ENCODE measurements at places on chromosomes 2 and 18. TPM values are rescaled to one million over a fixed set of nuclear protein-coding genes. Genes with fewer than 3 reads are reported as not detected.

DLX2 gene
- not detected for total RNA-seq

NDUFS1 gene
- total RNA-seq: 173 TPM

RMDN2 gene
- 3.1 TPM for total RNA-seq

MARCHF4 gene
- 1.5 TPM for total RNA-seq

GCG gene
- total RNA-seq: not detected

APCDD1 gene
- 0.34 TPM for total RNA-seq

DYNC2LI1 gene
- 7.0 TPM for total RNA-seq

POTEJ gene
- 0.47 TPM for total RNA-seq

SLC11A1 gene
- 0.05 TPM for total RNA-seq

HNRNPA3 gene
- total RNA-seq: 83.4 TPM

RNF25 gene
- 21.1 TPM for total RNA-seq
